Fibroblast of skin of back (primary cell): ENCODE measurements at places on chromosomes 4 and X.
A peak's percentile ranks its signal among the peaks of the same experiment; 100 is the strongest.

- DNase-seq = no peak
Measured at GRCh38 chrX:7146703-7147412, 654 bp upstream of the STS start.

DNA sequence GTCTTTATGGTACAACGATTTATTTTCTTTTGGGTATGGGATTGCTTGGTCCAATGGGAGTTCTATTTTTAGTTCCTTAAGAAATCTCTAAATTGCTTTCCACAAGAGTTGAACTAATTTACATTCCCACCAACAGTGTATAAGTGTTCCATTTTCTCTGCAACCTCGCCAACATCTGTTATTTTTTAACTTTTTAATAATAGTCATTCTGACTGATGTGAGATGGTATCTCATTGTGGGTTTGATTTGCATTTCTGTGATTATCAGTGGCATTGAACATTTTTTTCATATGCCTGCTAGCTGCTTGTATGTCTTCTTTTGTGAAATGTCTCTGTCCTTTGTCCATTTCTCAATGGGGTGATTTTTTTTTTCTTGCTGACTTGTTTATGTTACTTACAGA lies 42.8 kb downstream of the UCHL1 start:
- DNase-seq = no peak

DNA sequence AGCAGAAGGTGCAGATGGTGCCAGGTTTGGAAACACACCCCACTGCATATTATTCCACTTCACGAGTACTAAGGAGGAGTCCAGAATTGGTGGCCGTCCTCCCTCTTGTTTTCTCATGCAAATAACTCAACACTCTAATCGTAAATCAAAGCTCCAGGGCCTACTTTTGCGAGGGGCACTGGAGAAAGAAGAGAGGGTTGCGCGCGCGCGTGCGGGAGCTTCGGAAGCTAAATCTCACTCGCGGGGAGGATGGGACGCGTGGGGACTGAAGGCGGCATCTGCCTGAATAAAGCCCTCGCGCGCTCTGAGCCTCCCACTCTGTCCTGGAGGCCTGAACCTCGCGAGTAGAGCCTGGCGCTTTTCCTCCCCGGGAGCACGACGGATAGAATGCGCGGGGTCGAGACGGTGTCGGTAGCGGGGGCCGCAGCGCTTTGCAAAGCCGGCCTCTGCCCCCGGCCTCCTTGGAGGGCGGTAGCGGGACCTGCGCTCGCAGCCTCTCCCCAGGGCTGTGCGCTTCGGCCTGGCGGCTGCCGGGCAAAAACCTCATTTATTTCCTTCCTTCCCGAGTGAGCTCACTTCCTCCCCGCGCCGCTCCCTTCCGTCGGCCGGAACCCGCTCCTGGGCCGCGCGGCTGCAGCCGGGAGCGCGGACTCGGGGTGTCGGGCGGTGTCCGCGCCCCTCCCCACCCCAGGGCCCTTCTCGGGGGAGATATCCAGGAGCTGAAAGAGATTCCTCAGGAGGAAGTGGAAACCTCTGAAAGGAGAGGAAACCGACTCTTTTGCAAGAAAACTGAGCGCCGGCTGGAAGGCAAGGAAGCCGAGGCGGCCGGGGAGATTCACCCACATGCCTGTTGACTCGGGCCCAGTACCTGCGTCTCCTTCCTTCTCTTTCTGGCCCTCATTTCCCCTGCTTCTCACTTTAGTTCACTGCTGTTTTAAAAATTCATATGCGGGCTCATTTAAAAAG lies 20.7 kb downstream of the HAND2 start:
- DNase-seq = peak; percentile 27

DNA sequence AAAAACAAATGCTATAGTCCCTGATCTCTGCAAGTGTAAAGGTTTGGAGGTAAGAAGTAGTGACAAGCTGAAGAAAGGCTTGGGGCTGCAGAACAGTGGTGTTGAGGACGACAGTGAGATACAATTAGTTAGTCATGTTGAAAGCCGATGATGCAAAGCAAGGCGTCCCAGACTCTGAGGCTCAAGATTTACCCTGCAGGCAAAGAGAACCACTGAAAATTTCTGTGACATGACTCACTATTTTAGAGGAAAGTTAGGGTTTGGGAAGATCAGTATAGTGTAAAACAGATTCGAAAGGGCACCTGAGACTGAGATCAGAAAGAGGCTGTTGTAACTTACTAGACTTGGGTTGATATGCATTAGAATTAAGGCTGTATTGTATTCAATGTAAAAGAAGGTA lies 281.3 kb upstream of the FTHL17 start:
- peak; percentile 76 for DNase-seq

- no peak for DNase-seq
Measured at GRCh38 chr4:64705989-64706388, 296.7 kb upstream of the TECRL start.

DNA sequence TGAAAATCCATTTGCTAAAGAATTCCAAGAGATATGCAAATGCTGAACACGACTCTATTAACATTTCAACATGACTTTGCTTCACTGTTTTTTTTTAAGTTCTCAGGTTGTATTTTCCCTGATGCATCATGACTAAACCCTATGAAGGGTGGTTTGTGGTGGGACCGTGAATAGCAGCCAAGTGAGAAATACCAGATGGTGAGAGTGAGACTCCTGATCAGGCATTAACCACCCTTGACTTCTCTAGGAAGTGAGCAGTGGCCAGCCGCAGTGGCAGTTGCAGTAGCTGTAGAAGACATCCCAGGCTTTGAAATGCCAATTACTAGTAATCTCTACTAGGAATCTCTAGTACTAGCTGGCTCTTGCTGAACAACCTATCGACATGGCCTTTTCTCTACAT lies 383.4 kb downstream of the FAM133A start:
- DNase-seq = no peak

DNA sequence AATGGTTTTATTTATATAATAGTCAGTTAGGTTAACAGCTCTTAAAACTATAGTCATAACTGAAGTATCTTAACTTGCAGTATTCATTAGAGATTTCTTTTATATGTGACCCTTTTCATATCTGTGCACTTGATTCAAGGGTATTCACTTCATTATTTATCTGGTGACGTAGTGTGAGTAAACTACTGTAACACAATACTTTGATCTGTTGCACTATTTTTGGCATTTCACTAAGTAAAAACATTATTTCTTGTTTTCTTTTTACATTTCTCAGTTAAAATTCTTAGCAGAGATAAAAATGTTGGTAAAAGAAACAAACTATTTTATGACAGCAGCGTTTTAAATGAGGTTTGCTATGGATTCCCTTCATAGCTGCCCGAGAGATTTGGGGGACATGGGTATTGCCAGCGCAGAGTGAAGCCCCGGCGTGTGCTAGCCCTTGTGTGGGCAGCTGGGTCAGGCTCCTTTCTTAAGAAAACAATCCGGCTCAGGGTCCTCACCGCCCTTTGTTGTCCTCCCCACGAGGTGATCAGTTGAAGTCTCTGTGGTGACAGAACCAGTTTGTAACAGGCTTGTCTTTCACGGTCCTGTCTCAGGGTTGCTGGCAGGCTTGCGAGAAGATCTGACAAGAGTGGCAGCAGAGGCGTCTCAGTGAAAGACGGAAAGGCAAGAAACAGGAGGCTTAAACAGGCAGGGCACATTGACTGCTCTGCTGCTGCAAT lies 293.4 kb downstream of the BMPR1B start:
- DNase-seq = no peak

GRCh38 chrX:1336331-1336943 lies at the start of gene IL3RA:
Gene IL3RA, plus strand, starts transcription at chrX:1336785. Its CDS starts 4,981 bp downstream, at chrX:1341766.
- peak; percentile 15 for DNase-seq

GRCh38 chr4:127352220-127353113 lies 280.3 kb upstream of the INTU start:
- no peak for DNase-seq

GRCh38 chrX:136491832-136492231 lies 4.1 kb downstream of the BRS3 start:
- no peak for DNase-seq

- DNase-seq = peak; percentile 80
Measured at GRCh38 chr4:54228056-54228527, 1.0 kb upstream of the PDGFRA start.

DNA sequence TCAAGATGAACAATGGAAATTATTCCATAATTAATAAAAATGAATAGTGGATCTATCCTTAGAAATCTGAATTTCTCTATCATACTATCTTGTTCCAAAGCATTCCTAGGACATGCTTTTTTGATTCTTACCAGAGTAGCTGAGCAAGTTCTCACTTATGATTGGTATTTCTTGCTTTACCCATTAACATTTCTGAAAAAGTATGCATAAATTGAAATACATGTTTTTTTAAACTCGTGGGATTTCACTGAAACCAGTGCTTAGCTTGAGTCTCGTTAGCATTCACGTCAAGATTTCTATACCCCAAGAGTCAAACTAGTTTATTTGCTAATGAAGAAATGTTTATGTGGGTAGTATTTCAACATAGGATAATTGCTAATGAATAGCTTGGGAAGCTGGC lies 89.0 kb downstream of the ELOVL6 start:
- DNase-seq = peak; percentile 49

GRCh38 chr4:73705056-73705432 lies 35.3 kb upstream of the CXCL8 start:
- peak; percentile 95 for DNase-seq

GRCh38 chr4:55973650-55974049 lies 24.9 kb downstream of the CEP135 start:
- DNase-seq = no peak

GRCh38 chrX:43559644-43560043 lies 96.5 kb upstream of the MAOA start:
- DNase-seq = peak; percentile 36

GRCh38 chrX:53056292-53056691 lies 7.7 kb downstream of the GPR173 start:
- no peak for DNase-seq

DNA sequence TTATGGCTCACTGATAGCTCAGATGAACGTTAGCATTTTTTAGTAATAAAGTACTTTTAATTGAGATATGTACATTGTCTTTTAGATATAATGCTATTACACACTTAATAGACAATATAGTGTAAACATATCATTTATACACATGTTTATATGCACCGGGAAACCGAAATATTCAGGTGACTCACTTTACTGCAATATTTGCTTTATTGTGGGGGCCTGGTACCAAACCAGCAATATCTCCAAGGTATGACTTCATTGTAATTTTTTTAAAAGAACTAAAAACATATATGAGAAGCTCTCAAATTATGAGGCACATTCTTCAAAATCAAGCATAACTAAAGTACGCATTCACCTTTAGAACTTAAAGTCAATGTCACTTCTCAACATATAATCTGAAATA lies 231.2 kb upstream of the SLC7A11 start:
- no peak for DNase-seq

DNA sequence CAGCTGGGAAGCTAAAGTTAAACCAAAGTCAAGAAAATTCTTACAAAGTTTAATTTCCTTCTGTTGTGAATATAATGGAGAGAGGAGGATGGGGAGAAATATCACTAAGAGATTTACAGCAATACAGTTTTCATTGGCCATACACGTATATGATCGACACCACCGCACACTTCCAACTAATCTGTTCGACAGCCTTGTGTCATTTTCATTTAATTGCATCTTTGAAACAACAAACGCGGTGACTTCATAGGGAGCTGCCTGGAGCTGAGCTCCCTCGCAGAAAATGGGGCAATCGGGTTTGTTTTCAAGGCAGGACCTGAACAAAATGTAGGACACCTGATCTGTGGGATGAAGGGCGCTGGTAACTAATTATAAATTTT lies 1.3 kb downstream of the PTPN13 start:
- peak; percentile 46 for DNase-seq

GRCh38 chrX:149467920-149468319 lies 37.2 kb downstream of the IDS start:
- DNase-seq = no peak

- no peak for DNase-seq
Measured at GRCh38 chrX:129026202-129026601, 497.1 kb downstream of the SMARCA1 start.

GRCh38 chr4:41913509-41913908 lies 21.7 kb upstream of the TMEM33 start:
- no peak for DNase-seq

DNA sequence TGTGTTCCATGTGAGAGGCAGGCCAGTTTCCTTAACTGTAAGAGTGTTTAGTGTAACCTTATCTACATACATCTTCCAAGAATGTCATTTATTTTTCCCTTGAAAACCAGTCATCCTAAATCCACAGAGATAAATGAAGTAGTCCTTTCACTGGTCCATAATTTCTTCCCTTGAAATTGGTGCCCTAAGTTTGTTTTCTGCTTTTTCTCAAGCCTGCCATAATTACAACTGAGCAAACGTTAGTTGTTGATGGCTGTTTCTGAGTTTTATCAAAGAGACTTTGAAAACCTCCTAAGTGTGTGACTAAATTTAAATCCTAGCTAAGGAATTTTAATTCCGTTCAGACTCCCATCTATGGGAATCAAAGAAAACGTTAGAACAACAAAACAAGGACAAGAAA lies 3.6 kb upstream of the TDO2 start:
- DNase-seq = peak; percentile 11

DNA sequence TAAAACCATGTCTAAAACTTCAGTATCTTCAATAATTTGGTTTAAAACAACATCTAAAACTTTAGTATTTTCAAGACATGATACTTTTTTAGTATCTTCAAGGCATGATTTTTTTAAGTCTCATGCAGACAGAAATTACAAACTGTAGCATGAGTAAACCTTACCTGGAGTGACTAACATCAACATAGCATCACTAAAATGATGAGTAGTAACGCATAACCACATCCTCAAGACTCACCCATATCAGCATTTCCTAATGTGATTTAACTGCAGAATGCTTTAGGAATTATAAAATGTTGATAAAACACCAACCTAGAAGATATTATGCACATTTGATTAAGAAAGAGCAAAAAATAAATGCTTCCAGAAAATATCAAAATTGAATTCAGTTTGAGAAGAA lies 19.7 kb upstream of the EDNRA start:
- peak; percentile 20 for DNase-seq

DNA sequence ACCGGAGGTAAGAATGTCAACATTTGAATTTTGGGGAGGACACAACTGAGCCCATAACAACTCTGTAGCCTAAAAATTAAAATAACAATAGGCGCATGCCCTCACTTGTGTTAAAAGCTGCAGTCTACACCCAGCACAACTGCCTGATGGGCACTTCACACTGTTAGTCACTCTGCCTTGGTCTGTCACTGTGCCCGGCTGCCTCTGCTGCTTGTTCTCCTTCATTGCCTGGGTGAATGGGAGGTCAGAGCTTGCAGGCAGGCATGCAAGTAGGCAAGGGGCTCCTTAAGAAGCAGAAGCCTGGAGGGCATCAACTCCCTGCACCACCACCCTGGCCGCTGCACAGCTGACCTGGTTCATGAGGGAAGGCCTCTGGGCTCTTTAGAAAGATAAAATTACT lies 374.8 kb downstream of the MID1IP1 start:
- DNase-seq = no peak

DNA sequence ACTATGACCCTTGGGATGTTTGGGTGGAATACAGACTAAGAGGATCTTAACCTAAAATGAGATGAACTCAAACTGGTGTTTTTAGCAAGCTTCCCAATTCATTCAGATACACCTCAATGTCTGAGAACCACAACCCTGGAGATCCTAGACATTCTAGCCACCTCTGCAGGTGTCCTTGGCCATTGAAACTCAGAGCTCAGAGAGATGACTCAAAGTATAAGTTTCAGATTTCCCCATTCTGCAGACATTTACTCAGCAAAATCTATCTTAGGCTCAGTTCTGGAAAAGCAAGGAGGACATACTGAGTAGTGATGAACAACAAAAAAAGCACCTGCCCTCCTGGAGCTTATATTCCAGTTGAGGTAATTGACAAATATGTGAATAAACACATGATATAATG lies 47.8 kb downstream of the COMMD8 start:
- DNase-seq = no peak

- no peak for DNase-seq
Measured at GRCh38 chrX:37817579-37817978, 29.8 kb downstream of the DYNLT3 start.

- DNase-seq = no peak
Measured at GRCh38 chr4:17280261-17281018, 231.4 kb downstream of the QDPR start.

GRCh38 chr4:77665381-77666069 lies 59.9 kb downstream of the CXCL13 start:
- no peak for DNase-seq
